Cortex of kidney (tissue), 1 donor: ENCODE measurements at places on chromosomes 1 and 21.

DNA sequence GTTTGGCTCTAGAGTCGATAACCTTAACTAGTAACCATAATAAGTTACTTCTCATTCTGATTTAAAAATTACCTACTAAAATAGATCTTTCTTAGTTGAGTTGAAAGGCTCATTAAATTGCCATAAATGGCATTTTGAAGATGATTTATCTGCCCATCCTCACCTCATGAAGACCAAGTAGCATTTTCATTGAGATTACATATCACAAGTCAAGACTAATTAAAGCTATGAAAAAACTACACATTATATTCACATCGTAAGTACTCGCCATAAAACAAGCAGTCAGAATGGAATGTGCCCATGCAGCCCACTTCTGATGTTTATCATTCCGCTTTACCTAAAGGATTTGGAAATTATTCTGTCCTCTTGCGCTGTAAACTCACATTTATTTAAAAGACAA is 212.0 kb downstream of the COL11A1 start:
- no peak for DNase-seq

GRCh38 chr1:200233393-200233792 is 176.4 kb downstream of the ZNF281 start:
- no peak for DNase-seq

GRCh38 chr1:173181791-173182190 is 25.3 kb downstream of the TNFSF4 start:
- DNase-seq: no peak

- no peak for DNase-seq
Observed at GRCh38 chr1:90799326-90799725, 82.2 kb upstream of the BARHL2 start.

- DNase-seq: no peak
Observed at GRCh38 chr1:203558064-203558760, 64.3 kb downstream of the OPTC start.

- no peak for DNase-seq
Observed at GRCh38 chr1:58500043-58500442, 46.5 kb downstream of the OMA1 start.

DNA sequence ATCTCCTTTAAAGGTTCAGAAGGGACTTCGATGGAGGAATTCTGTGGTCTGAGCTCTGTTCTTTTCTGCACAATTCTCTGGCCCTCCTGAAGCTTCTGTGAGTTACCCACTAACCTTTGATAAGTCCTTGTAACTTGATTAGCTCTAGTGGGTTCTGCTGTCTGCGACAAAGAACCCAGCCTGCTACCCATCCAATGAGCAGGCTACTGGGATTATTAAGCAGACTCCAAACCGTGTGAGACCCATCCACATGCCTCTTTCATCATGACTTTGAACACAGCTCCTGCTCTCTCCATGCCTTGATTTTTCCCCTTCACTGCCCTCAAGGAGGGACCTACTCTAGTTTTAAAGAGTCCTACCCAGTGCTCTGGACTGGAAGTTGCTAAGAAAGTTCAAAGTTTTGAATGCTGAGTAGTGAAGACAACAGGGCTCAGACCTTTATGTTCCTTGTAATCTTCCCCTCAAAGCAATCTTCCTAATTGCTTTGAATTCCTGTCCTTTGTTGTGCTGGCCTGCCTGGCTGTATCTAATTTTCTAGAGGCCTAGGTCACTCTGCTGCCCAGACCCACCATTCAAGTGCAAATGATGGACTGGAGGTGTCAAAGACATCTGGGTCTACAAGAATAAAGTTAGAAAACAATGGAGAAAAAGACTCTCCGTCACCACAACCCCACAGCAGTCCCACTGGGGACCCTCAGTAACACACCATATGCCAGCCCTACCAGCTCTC is 146.9 kb downstream of the RHOU start:
- DNase-seq: no peak

- no peak for DNase-seq
Observed at GRCh38 chr1:27489501-27489972, 430 bp downstream of the WASF2 start.

DNA sequence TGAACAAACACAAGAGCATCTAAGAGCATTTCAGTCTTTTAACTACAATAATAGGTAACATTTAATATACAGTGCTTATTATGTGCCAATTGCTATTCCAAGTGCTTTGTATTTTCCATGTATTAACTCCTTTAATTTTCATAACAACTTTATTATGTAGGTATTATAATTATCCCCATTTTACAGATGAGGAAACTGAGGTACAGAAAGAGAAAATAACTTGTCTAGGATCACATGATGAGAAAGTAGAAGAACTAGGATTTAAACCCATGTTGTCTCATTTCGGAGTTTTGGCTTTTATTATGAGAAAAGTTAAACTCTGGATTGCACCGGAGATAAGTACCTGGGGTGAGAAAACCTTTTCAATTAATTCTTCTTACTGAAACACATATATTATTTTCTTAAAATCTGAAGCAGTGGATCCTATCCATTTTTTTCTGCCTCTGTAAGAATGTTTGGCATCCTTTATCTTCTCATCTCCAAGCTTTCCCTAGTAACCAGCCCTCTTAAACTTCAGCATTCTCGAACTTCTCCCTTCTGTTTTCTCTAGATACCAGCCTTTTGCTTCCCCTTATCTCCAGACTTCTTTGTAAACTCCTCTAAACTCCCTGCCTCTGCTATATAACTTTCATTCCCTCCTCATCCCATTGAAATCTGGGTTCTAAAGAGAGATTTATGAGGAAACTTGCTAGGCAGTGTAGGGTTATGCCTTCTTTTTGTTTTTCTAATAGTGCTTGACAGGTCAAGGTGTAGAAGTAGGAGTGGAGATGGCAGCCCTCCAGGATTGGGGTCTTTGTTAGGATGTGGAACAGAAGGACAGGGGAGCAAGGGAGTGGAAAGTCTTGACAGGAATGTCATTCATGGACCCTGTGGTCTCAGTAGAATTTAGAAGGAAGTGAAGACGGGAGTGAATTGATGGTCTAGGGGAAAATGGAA is 28.3 kb downstream of the POU2F1 start:
- DNase-seq: no peak

DNA sequence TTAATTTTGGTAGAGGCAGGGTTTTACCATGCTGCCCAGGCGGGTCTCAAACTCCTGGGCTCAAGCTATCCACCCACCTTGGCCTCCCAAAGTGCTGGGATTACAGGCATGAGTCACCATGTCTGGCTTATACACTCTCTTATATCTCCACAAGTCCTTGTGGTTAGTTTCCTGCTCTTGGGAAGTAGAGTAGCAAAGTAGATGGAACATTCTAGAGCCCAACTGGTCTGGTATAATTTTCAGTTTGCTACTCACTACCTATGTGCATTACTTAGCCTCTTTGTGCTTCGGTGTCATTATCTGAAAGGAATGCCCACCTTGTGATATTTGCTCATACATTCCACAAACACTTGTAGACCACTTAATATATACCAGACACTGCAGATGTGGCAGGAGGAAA is 96.6 kb upstream of the IPO9 start:
- no peak for DNase-seq

- no peak for DNase-seq
Observed at GRCh38 chr1:200625381-200625824, 4.9 kb upstream of the KIF14 start.

DNA sequence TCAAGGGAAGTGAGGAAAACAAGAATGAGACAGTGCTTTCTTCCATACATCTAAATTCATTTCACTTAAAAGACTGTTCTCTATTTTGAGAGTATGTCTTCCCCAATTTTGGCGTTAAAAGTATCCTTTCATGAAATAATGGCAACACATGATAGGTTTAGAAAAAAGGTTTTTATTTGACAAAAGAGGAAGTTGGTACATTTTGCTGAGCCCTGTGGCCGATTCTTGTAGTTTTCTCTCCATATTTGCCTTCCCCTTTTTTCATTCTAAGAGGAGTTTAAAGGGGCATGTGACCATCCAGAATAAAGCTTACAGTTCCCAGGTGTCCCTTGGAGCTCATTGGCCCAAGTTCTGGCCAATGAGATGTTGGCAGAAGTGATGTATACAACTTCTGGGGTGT is 140.4 kb upstream of the KCNE2 start:
- no peak for DNase-seq

GRCh38 chr1:21631944-21632887 is 36.9 kb downstream of the RAP1GAP start:
- DNase-seq: no peak

DNA sequence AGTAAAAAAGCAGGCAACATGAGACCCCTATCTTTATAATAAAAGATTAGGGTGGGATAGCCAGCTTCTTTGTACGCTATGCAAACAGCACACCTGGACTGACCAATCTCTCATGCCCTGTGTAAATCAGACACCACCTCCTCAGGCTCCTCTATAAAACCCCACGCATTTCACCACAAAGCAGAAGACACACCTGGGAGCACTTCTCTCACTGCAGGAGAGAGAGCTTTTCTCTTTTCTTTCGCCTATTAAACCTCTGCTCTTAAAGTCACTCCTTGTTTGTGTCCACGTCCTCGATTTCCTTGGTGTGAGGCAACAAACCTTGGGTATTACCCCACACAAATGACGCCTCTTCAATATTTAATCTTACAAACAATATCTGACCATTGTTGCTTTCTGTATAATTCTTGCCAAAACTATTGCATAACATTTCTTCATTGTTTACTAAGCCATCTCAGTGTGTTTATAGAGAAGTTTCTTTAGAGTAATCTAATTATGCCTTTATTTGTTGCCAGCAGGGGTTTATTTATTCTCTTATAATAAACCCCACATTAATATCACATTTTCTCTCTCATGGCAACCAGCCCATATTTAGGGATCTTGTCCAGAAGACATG is 31.6 kb upstream of the NUF2 start:
- DNase-seq: no peak

DNA sequence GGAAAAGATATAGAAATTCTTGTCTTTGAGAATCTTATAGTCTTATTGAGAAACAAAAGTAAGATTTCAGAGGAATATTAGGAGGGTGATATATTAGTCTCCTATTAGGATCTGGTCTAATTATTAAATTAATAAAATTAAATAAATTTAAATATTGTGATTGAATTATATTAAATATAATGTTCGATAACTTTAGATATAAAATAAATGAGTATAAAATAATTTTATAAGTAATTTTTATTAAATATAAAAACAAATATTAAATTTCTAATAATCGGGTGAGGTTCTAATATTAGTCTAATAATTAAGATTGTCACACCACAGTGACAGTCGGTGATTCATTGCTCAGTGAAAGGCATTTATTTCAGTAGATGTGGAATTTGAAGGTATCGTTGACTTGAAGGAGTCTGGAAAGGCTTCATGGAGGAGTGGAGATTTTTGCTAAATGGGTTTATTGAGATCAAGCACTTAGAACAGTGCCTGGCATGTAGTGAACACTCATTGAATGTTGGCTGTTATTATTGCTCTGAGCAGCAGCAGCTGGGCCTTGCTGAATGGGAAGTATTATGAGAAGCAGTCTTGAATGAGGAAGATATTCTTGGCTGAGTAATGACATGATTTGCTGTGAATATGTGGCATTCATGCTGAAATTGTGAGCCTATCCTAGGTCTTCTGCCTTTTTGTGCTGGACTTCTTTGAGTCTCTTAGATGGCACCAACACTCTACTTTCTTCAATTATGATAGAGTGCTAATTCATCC is 74.6 kb downstream of the USP25 start:
- DNase-seq: no peak

- no peak for DNase-seq
Observed at GRCh38 chr1:164759144-164759920, 200.3 kb downstream of the PBX1 start.
